ENCODE measurements at places on chromosomes 12 and 14.

DNA sequence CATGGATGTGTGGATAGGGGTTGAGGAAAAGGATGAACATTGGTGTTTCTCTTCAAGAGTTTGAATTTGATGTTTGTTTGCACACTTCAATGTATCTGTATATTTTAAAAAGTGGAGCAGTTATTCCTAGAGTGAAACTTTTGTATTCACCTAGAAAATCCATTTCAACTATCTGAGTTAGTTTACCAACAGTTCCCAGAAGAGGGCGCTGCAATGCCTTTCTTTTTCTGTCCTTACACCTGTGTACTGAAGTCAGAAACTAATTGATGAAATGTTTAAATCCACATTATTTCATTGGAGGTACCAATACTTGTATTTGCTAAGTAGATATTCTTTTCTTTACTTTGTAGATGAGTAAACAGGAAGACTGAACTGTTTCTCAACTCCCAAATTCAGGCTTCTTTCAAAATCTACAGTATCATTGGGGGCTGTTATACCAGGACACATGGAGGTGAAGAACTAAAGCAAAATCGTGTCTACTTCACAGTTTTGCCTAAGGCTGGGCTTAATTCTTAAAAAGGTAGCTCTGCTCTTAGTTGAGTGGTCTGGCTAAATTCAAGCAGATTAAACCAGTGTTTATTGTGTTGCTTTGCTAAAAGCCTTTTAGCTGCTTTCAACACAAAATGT is 26.6 kb upstream of the KLRB1 start:
- DNase-seq: no peak

DNA sequence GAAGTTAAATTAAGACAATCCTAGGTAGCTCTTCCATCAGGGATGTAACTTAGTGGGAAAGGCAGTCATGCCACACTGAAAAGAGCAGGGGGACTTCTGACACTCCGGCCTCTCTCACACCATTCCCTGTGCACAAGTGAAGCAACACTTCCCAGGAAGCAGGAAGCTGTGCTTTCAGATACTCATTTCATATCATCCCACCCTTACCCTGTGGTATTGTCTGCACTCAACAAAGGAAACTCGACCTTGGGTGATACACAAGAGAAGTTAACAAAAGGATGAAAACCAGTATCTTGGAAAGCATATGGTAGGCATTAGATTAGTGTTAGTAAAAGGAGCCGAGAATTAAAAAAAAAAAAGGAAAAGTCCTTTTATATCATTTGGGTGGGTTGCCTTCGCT is 61.3 kb upstream of the MDM1 start:
- no peak for DNase-seq

GRCh38 chr14:69027242-69027913 is 48.3 kb upstream of the ACTN1 start:
- DNase-seq: no peak

- no peak for DNase-seq
These were observed 1.1 kb downstream of the GCH1 start for GRCh38 chr14:54901380-54902142.

DNA sequence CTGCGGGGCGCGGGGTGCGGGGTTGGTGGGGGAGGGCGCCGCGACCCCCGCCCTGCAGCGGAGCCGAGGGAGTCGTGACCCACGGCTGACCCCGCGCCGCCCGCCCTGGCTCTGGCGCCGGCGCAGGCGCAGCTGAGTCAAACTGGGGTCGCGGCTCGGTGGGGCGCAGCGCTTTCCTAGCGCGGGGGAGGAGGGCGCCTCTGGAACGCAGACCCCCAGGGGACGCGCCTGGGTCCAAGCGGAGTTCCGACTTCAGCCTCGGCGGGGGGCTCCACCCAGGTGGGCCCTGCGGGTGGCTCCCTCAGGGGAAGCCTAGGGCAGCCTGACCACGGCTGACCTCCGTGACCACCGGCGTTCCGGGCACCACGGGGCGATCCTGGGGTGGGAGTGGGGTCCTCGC is 467 bp upstream of the ANHX start:
- no peak for DNase-seq

DNA sequence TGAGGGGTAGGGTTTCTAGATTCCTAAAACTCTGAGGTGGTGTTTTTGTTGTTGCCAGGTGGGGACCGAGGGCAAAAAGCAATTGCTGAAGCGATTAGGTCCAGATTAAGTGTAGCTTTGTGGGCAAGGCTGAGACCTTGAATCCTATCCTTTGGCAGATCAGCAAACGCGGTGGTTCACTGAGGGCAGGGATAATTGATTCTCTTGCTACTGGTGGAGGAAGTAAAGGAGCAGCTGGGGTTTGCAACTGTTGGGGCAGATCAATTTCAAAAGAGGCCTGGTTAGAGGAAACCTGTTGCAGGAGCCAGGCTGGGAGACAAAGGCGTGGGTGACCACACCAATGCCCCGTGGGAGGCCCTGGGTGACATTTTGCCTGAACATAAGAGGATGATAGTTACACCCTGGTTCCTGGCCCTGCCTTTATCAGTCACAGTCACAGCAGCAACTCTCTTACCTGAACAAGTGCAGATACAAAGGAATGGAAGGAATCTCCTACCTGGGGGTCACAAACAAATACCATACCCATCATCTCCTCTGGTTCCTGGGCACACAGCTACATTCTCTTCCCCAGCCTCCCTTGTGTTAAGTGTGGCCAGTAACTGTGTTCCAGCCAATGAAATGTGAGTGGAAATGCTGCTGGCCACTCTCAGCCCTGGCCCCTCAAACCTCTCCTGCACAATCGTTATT is 43.3 kb upstream of the RASSF3 start:
- no peak for DNase-seq

DNA sequence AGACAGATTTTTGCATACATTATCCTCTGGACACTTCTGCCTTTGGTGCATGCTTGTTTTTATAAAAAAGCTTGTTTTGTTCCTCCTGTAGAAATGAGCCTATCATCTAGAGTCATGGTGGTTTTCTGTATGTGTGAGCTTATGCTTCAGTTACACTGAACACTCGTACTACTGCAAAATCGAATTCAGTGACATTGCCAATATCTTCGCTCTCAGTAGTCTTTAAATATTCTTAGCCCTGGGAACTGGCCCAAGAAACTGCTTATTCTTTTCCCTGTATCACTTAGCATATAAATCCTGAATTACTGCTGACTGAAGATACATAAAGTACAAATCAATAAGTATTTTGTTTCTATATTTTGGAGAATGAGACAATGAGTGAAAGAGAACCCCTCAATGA is 70.5 kb downstream of the RGS6 start:
- no peak for DNase-seq

DNA sequence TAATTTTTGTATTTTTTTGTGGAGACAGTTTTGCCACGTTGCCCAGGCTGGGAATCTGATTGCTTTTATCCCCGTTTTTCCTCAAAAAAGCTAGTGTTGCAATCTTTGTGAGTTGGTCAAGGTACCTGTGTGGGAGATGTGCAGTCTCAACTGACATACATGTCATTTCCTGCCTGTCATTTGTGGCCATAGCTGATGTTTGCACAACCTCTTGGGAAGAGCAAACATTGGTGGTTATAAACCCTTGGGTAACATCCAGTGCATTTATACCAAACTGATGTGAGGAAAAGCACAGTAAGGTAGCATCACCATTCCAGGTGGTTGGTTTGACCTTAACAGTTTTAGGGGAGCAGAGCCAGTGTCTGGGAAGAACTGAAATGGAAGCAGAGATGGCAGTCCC is 54.7 kb downstream of the ATG14 start:
- DNase-seq: no peak

- DNase-seq: no peak
These were observed 18.6 kb upstream of the IFNG start for GRCh38 chr12:68178184-68178583.

- peak; percentile 58 for DNase-seq
These were observed 59.3 kb downstream of the C14orf132 start for GRCh38 chr14:96098309-96098998.

DNA sequence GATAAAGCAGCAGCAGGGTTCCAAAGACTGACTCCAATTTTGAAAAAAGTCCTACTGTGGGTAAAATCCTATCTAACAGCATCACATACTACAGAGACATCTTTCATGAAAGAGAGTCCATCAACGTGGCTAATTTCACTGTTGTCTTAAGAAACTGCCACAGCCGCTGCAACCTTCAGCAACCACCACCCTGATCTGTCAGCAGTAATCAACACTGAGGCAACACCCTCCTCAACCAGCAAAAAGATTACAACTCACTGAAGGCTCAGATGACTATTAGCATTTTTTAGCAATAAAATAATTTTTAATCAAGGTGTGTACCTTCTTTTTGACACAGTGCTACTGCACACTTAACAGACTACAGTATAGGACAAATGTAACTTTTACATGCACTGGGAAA is 6.6 kb downstream of the CAPRIN2 start:
- no peak for DNase-seq

GRCh38 chr12:29208936-29209701 is 60.0 kb downstream of the FAR2 start:
- DNase-seq: no peak

GRCh38 chr12:27332714-27333402 is at the start of gene BMAL2:
TSS of gene BMAL2 (plus strand) at chr12:27332836. CDS start at chr12:27333073, 237 bp downstream.
- DNase-seq: no peak

DNA sequence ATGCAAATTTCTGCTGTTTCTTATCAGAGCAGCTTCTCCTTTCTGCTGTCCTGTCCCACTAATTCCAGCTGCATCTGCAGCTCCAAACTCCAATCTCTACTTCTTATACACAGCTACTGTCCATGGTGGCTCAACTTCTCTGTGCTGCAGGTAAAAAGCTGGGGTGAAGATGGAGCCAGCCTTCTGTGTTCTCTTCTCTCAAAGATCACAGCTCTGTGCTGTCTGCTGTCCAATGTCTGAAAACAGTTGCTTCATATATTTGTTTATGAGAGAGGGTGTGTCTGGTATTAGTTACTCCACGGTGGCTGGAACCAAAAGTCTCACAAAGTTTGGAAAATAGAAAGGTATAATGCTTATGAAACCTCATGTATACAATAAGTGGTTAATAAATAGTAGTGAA is 445.8 kb upstream of the TBX3 start:
- no peak for DNase-seq

GRCh38 chr14:73491256-73492042 is 716 bp downstream of the RIOX1 start:
- no peak for DNase-seq

GRCh38 chr12:97336900-97337751 is 125.5 kb upstream of the RMST start:
- DNase-seq: no peak

GRCh38 chr14:58639842-58640484 is 2.2 kb downstream of the DACT1 start:
- DNase-seq: peak; percentile 28

DNA sequence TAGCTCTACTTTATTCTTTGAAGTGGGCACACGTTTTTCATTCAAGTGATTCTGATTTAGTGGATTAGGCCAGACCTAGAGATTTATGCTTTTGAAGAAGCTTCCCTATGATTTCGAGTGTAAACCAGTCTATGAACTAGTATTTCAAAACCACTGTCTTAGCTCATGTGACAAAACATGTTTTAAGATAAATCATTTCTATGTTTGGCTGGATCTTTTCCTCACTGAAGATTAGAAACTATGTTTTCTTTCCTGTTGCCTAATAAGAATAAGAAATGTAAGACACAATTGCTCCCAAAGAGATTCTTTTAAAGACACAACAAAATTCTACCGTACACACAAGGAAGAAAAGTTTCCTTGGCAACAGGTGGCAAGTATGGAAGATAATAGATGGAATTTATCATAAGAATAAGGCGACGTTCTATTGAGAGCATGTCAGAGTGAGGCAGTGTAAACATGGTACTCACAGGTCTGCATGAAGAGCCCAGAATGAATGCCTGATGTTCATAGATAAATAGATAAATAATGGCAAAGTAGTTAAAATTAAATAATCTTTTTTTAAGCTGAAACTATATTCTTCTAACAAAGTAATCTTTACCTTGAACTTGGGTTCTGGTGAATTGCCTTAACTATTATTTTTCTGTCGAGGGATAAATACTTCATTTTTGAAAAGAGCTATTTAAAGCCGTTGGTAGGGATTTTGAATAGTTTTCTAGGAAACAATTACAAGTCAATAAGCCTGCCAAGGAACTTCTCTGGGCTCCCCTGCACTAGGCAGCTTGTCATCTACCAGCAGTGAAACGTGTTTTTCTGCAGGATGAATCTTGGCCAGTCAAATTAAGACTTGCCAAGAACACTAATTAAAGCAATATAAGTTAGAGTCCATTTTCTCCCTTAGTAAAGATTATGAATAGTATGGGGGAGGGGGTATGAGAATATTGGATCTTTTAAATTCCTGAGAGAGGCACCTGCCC is 34.1 kb upstream of the C12orf75 start:
- no peak for DNase-seq

DNA sequence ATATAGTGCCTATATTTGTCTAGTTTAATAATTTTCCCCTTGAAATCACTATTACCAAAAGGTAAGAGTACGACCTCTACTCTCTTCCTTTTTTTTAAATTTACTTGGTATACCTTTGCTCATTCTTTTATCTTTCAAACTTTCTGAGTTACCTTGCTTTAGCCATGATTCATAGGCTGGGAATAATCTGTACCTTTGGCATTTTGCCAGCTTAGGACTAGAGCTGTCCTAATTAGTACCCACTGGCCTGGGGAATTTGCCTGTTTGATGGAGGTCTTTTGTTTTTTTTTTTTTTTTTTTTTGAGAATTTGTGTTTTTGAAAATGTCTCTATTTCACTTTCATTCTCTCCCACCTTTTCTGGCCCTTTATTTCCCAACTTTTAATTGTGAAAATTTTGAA is 8.7 kb upstream of the SLC4A8 start:
- DNase-seq: no peak

DNA sequence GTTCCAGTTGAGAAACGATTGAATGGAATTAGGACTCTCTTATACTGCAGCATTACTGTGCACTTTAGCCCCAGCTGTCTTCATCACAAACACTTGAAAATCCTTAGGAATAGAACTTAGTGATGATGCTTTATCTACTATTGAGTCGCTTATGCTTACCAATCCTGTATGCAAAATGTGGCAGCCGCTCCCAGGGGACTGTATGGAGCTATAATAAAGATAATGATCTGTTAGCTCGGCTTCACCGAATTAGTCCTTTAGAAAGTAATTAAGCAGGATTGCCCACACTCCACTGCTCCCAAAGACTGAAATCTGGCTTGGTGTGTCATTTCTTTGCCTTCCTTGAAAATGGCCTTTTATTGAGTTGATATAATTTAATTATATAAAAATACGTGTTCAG is 10.6 kb downstream of the EML1 start:
- DNase-seq: no peak

GRCh38 chr14:89899917-89900663 is 54.4 kb downstream of the EFCAB11 start:
- no peak for DNase-seq

DNA sequence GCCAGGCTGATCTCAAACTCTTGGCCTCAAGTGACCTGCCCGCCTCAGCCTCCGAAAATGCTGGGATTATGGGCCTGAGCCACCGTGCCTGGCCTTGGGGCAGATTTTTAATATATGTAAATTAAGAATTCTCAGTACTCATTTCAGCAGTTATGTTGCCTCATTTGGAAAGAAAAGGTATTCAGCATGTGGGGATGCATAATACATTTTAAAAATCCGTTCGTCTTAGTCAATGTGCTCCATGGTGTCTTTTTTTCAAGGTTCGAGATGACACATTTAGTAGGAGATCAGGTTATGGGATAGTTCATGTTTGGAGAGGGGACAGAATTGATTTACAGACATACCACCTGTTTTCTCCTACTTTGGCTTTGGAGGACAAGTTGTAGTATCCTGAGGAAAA is 10.2 kb downstream of the SYNE2 start:
- DNase-seq: no peak
